ENCODE measurements at places on chromosomes 2 and 18.

GRCh38 chr2:149989447-149990063, 402.0 kb upstream of the MMADHC start:
- no peak for DNase-seq

DNA sequence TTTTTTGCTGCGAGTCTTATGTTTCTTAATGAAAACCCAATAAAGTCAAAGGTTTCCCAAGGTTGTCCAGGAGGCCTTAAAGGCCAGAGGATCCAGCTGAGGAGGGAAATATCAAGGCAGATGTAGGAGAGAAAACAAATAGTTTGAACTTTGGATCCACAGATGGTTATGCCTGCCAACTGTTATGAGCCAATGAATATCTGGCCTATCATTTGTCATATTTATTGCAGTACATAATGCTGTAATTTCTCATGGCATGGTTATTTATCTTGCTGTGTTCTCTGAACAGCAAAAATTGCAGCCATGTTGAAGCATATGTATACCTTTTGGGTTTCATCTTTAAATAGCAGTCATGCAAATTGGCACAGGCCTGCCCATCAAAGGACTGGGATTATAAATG, 38.2 kb upstream of the CAVIN2 start:
- DNase-seq = no peak

DNA sequence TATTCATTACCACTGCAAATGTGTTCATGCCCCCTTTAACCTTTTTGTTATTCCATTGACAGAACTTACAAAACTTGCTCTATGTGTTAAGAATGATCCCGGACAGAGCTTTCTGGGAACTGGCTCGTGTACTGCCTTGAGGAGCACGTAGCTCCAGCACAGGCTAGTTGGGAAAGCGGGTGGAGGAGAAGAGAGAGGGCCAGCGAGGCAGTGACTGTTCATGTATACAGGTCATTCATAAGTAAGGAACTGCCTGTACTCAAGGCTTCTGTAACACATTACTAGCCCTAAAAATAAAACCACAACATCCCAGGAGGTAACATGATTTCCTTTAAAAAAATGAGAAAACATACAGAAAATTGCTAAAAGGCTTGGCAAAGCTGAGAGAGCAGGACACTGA, 109.0 kb downstream of the STK39 start:
- DNase-seq = no peak

- DNase-seq = no peak
These were observed 2.5 kb upstream of the PLA2R1 start for GRCh38 chr2:160064916-160065315.

DNA sequence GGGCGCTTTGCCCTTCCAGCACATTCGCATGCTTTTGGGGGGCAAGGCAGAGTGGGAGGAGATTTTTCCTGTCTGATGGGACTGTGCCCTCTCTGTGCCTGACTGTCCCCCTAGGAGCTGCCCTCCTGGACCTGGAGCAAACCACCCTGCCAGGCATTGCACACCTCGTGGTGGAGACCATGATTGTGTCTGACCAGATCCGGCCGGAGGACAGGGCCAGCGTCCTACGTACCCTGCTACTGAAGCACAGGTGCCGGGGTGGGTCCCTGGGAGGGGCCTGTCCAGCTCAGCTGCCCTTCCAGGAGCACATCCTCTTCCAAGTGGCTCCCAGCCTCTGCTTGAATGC, 5.3 kb downstream of the SLC4A3 start:
- no peak for DNase-seq

DNA sequence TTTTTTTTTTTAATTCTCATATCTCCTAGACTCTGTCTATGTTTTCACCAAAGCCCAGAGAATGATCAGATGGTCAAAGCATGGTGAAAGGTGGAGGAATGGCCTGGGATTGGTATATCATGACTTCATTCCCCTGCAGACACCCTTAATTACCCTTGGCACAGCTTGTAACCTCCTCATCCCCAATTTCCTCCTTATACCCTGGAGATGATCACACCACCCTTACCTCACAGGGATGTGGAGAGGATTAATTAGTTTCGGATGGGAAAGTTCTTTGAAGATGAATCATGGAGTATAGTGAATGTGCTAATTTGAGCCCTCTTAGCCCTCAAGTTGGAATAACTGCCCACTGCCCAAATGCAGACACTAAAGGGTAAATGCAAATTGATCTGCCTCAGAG, 138.0 kb upstream of the LYPD6 start:
- no peak for DNase-seq

DNA sequence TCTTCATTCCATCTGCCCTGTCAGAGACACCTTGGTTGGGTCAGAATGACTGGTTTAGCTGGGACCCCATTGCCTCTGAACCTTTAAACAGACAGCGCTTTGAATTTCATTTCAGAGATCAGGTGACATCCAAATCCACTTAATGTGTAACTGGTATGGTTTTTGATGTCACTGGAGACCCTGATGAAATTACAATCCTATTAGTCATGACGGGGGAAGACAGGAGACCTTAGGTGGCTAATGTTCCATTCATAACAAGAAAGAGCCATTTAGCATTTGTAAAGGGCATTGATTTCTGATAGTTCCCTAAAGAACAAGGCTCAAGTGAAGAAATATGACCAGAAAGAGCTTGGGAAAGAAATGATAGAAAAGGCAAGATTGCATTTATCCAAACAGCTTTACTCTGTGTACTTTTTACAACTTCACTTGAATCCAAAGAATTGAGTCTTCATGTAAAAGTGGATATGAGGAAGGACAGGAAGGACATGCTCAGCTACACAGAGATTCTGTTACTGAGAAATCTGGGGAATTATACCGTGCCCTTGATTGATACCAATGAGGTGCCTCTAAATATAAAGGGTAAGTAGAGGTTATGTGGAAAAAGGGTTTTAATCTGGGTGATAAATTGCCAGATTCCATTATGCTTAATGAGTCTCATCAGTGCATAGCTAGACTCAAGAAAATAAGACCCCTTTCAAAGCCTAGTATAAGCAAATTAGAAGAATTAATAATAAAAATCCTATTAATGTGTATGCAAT, 198.2 kb downstream of the NCKAP5 start:
- DNase-seq = no peak

DNA sequence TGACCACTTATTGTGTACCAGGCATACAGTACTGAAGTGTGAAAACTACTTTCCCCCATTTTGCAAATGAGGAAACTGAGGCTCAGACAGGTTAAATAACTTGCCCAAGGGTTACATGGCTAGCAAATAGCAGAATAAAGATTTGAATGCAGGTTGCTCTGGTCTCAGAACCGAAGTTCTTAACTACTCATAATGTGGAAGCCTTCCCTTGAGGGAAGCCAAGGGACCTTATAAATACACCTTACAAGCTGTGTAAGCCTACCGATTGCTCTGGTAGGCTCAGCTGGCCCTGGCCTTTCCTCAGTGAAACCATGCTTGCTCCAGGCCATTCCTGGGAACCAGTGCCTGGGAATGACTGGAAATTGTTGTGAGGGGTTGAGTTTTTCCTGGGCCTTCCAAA, 114.6 kb upstream of the CDCA7 start:
- DNase-seq = no peak

DNA sequence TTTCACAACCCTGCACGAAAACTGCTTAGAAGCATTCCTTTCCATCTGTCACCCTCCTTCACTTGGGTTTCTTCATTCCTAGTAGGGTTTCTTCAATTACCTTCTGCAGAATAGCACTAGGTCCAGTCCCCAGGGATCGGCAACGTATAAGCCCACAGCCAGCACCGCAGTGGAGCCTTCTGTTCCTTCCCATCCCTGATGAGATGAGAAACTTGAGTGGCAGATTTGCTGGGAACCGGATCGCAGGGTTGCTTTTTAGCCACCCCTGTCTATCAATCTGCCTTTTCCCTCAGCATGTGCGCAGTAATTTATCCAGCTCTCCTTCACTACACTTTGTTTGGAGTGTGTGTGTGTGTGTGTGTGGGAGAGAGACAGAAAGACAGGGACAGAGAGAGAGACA, 94.2 kb downstream of the CD8B2 start:
- DNase-seq = no peak

- DNase-seq = no peak
These were observed 25.7 kb upstream of the PLA2R1 start for GRCh38 chr2:160087854-160088745.

Data from cardiac septum (tissue), 1 donor.